Effector CD4-positive, alpha-beta T cell (primary cell): ENCODE measurements at places on chromosomes 16 and 17.
A peak's percentile ranks its signal among the peaks of the same experiment; 100 is the strongest.

DNA sequence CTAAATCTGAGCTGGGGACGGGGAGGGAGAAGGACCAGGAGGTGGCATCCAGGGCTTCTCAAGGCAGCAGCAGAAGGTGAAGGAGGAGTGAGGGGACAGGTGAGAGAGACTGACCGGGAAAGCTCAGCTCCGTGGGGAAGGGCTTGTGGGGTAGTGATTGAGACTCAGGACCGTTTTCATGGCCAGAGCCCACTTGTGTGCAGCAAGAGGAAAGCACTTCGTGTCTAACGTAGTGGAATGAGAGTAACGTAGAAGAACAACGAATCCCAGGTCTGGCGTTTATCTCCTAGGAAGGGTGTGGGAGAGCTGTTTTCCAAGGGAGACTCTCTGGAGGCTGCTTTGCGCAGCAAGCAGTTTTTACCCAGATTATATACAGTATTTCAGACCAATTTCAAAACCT is 1.3 kb upstream of the CDH3 start:
- DNase-seq: no peak

- peak; percentile 37 for DNase-seq
These were observed 394 bp upstream of the CPD start for GRCh38 chr17:30378241-30378824.

DNA sequence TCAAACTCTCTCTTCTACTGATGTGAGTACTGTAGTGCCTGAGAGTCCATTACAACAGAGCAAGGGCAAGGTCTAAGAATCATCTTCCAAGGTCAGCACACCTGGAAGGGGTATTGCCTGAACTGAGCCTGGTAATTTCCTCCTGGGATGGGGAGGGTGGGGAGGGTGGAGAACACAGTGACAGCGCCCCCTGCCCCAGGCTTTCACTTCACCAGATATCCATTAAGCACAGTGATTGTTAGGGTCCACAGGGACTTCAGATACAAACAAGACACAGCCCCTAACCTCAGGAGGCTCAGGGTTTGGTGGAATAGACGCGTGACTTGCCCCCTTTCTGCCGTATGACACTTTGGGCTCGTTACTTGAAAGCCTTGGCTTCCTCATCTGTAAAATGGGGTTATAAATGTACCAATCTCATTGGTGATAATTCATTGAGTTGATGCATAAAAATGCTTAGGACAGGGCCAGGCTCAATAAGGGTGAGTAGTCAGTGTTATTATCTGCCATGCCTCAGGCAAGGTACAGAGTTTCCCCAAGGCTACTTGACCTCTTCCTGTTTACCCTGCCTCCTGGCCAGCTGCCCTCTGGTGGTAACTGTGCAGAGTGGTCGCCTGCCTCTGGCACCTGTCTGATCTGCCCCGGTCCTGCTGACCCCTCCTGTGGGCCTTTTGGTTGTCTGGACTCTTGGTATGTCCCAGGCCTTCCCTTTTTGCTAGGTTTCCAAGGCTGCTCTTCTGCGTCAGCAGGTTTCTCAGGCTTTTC is 13.1 kb upstream of the BRD7 start:
- no peak for DNase-seq

- no peak for DNase-seq
These were observed 2.7 kb upstream of the SNX20 start for GRCh38 chr16:50683689-50684374.

GRCh38 chr17:22374741-22375140 is 682.4 kb downstream of the KCNJ18 start:
- DNase-seq: no peak

DNA sequence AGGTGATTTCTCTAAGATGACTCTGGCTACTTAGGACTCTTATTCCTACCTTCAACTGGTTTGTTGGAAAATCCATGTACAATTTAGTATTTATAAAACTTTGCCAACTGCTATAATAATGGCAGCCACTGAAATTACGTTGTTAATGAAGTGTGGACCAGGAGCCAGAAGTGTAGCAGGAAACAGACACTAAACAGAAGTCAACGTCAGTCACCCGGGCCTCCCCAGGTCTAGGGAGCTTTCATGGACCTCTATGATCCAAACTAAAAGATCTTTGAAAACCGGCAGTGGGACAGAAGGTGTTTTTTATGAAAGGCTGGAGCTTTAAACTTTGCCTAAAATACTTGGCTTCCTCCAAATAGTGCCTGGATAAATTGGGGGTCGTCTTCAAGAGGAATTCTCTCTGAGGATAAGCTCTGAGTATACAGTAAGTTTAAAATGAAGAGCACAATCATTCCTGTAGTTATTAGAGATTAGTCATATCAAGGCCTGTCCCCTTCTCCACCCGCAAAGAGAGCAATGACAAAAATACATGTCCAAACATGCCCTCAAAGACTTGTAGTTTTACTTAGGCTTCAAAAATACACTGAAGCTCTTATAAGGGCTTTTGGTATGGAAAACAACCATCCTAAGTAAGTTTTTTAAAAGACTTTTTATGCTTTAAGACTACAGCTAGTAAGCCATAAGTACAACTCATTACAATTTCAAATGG is 34.6 kb downstream of the DCUN1D3 start:
- no peak for DNase-seq
